ENCODE measurements at places on chromosomes 1 and 21. TPM values are rescaled to one million over a fixed set of nuclear protein-coding genes. Genes with fewer than 3 reads are reported as not detected.

TPTE gene
- total RNA-seq: not detected

OR2T33 gene
- total RNA-seq: not detected

NR5A2 gene
- total RNA-seq: 23.2 TPM

GRCh38 chr21:39097981-39098380, 85.3 kb downstream of the PSMG1 start:
- no peak for DNase-seq
- H3K36me3 ChIP-seq: no peaks in the 10 kb centered on the region
- H3K27ac ChIP-seq: peak overlapping the region; percentile 89
- H3K27me3 ChIP-seq: peaks cover 3% of the 10 kb centered on the region

DNA sequence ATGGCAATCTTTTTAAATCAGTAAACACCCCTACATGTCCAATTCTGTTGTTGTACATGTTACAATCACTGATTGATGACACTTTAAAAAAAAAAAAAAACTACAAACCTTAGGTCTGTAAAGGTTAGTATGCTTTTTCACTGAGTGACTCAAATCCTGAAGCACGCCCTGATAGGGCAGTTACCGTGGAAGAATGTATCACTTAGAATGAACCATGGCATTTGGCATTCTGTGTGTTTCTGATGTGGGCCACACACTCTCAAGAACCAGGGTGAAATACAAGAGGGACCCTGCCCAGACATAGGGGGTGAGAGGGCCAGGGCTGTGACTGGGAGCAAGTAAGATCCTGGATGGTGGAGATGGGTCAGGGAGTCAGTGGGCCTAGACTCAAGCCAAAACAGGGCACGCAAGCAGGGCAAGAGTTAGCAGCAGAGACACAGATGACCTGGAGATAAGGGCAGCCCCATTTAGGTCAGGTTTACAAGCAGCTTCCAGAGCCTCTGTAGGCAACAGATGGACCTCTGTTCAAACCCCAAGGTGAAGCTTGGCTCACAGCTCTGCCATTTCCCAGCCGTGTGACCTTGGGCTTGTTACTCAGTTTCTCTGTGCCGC, 47.6 kb upstream of the DMRTB1 start:
- DNase-seq: no peak
- peaks cover 50% of the 10 kb centered on the region for H3K27me3 ChIP-seq
- H3K36me3 ChIP-seq: no peaks in the 10 kb centered on the region
- no peak overlapping the region for H3K4me3 ChIP-seq

GRCh38 chr1:15717418-15718125, 18.5 kb upstream of the SLC25A34 start:
- no peaks in the 10 kb centered on the region for H3K27me3 ChIP-seq
- no peak for DNase-seq
- H3K4me3 ChIP-seq: no peak overlapping the region
- H3K36me3 ChIP-seq: peaks cover 5% of the 10 kb centered on the region
- H3K4me1 ChIP-seq: no peaks in the 10 kb centered on the region

GRCh38 chr1:35588197-35588910, 15.2 kb downstream of the TFAP2E start:
- H3K36me3 ChIP-seq: no peaks in the 10 kb centered on the region
- no peak overlapping the region for H3K4me3 ChIP-seq
- DNase-seq: no peak
- H3K4me1 ChIP-seq: peaks cover 7% of the 10 kb centered on the region
- peaks cover 3% of the 10 kb centered on the region for H3K27me3 ChIP-seq
- H3K27ac ChIP-seq: no peak overlapping the region

GRCh38 chr1:185973645-185974044, 239.5 kb downstream of the HMCN1 start:
- H3K4me1 ChIP-seq: no peaks in the 10 kb centered on the region
- DNase-seq: no peak
- H3K36me3 ChIP-seq: no peaks in the 10 kb centered on the region

DNA sequence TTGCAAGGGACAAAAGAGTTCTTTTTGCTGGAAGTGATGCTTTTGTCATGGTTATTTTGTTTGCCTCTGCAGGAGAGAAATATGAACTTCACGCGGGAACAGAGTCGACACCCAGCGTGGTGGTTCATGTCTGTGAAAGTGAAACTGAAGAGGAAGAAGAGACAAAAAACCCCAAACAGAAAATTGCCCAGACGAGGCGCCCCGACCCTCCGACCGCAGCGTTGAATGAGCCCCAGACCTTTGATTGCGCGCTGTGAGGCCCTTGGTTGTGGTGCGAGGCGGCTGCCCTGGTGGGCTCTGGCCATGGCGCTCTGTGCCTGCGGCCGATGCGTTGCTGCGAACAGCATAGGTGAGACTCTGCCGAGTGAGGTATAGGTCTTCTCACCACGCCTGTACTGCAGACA, 20.9 kb upstream of the NCMAP start:
- H3K4me1 ChIP-seq: peaks cover 2% of the 10 kb centered on the region
- DNase-seq: no peak
- no peak overlapping the region for H3K27ac ChIP-seq
- peaks cover 15% of the 10 kb centered on the region for H3K36me3 ChIP-seq
- no peak overlapping the region for H3K4me3 ChIP-seq

Data from progenitor cell of endocrine pancreas (in vitro differentiated cells).